ENCODE measurements at places on chromosomes 2 and 18. TPM values are rescaled to one million over a fixed set of nuclear protein-coding genes. Genes with fewer than 3 reads are reported as not detected.

RGPD4 gene
- not detected for polyA plus RNA-seq

CYP27A1 gene
- 3.6 TPM for polyA plus RNA-seq

NT5C1B gene
- not detected for polyA plus RNA-seq

APLF gene
- not detected for polyA plus RNA-seq

CIB4 gene
- polyA plus RNA-seq = not detected

SLC35G4 gene
- polyA plus RNA-seq = not detected

FOXD4L1 gene
- not detected for polyA plus RNA-seq

HNRNPA3 gene
- 49.2 TPM for polyA plus RNA-seq

NOSTRIN gene
- 7.5 TPM for polyA plus RNA-seq

RAX gene
- polyA plus RNA-seq = not detected

MC4R gene
- not detected for polyA plus RNA-seq

PROKR1 gene
- not detected for polyA plus RNA-seq

CCDC148 gene
- 6.8 TPM for polyA plus RNA-seq

TMBIM1 gene
- 0.97 TPM for polyA plus RNA-seq

ARHGAP28 gene
- polyA plus RNA-seq = not detected

CAVIN2 gene
- polyA plus RNA-seq = 0.55 TPM

ZAP70 gene
- not detected for polyA plus RNA-seq

MROH2A gene
- polyA plus RNA-seq = not detected

RIT2 gene
- polyA plus RNA-seq = 15.9 TPM

AGXT gene
- not detected for polyA plus RNA-seq

GALNT3 gene
- polyA plus RNA-seq = not detected

ITPRIPL1 gene
- polyA plus RNA-seq = 0.22 TPM

FBXO36 gene
- 6.3 TPM for polyA plus RNA-seq

FOXI3 gene
- not detected for polyA plus RNA-seq

CUL3 gene
- 169 TPM for polyA plus RNA-seq

ALPP gene
- polyA plus RNA-seq = not detected

MYL12B gene
- polyA plus RNA-seq = 3,265 TPM

EVX2 gene
- polyA plus RNA-seq = not detected

CD8B gene
- polyA plus RNA-seq = not detected

Measured in Purkinje cell (primary cell).